PC-9 (cell line): ENCODE measurements at places on chromosomes 6 and 20.
A peak's percentile ranks its signal among the peaks of the same experiment; 100 is the strongest.

DNA sequence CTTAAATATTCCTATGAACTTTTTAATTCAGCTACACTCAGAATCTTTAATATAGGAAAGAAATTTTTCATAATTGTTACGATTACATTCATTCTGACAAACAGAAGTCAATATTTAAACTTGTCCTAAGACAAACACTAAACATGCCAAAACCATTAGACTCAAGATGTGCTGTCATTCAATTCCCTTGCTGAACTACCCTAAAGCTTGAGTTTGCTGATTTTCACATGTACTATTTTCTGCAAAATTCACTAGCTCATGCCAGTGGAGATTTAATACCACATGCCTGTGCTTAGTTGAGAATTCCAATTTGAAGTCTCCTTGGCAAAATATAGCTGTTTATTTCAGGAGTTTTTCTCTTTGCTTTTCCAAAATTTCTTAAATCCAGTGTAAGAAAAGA lies 448.0 kb downstream of the COL12A1 start:
- no peak for DNase-seq

DNA sequence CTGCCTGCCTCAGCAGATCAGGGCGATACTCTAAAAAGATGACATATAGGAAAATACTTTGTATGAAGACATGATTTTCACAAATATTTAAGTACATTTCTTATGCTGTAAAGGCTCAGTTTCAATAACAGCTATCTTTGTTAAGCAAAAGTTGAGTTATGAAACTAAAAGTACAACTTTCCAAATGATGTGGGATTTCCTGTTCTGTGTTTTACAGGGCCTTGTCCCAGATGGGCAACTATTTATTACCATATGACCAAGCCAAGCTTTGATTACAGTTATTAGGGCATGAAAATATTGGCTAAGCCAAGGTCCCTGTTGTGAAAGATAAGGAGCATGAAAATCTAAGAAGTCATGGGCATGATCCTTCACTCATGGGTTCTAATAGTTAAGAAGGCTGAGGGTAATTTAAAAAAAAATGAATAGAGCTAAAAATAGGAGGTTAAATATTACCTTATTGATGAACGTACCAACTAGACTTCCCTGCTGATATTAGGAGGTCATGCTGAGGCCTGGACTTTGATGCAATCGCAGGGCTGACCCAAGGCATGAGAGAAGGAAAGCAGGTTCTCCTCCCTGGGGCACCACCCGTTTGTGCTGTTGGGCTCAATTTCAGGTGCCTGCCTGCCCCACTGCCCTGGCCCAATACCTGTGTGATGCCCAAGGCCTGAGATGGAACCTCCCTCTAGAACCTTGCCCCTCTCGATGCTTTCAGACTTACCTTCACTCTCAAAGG lies 294.4 kb upstream of the PRDM1 start:
- no peak for DNase-seq

- peak; percentile 1 for DNase-seq
Measured at GRCh38 chr20:58549231-58550209, 34.3 kb upstream of the APCDD1L start.

GRCh38 chr6:53691252-53691651 lies 25.7 kb upstream of the KLHL31 start:
- no peak for DNase-seq

DNA sequence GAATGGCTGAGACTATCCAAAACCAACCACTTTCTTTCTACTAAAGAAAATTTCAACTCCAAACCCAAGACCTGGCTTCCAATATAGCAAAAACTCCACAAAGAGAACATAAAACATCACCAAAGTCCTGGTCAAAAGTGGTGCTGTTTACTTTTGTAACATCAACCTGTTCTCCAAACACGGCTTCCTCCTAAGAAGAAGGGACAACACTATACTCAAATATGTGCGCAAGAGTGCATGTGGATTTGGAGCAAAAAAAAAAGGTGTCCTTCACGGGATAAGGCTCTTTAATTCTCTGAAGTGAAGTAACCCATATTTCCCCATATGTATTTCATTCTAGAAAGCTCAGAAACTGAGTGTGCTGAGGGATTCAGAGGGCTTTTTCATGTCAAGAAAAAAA lies 6.6 kb downstream of the B4GALT5 start:
- DNase-seq, result no peak
